Activated CD8-positive, alpha-beta T cell treated with anti-CD3 and anti-CD28 coated beads, Interleukin-2, amount 10 ng/mL, durations not matched to agents 7 days and 5 days (primary cell): ENCODE measurements at places on chromosomes 16 and 17.

GRCh38 chr17:63960006-63960405 lies 12.7 kb downstream of the SCN4A start:
- no peaks in the 10 kb centered on the region for H3K36me3 ChIP-seq
- no peak for DNase-seq
- H3K27ac ChIP-seq: no peak overlapping the region
- H3K4me3 ChIP-seq: no peak overlapping the region
- peaks cover 6% of the 10 kb centered on the region for H3K4me1 ChIP-seq
- H3K27me3 ChIP-seq: no peaks in the 10 kb centered on the region

GRCh38 chr17:19242926-19243325 lies 5.8 kb downstream of the EPN2 start:
- H3K4me1 ChIP-seq: peaks cover 4% of the 10 kb centered on the region
- no peaks in the 10 kb centered on the region for H3K36me3 ChIP-seq
- peaks cover 27% of the 10 kb centered on the region for H3K27me3 ChIP-seq
- H3K27ac ChIP-seq: no peak overlapping the region
- H3K4me3 ChIP-seq: no peak overlapping the region
- no peak for DNase-seq

DNA sequence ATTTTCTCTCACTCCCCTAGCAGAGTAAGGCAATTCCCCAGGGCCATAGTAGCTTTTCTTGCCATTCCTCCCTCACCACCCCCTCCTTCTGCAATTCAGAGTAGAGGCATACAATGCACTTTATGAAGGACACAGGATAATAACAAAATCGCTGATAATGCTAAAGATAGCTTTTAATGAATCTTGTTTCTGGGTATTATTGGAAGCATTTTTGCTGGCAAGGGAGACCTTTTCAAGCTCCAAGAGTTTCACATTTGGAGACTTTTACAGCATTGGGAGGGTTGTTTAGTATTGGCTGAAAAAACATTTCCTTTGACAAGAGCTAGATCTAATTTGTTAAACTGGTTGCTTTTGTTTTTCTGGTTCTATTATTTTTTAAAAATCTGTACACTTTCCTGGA lies 573.0 kb upstream of the C16orf82 start:
- no peak for DNase-seq
- no peaks in the 10 kb centered on the region for H3K36me3 ChIP-seq
- peaks cover 25% of the 10 kb centered on the region for H3K27me3 ChIP-seq
- no peaks in the 10 kb centered on the region for H3K4me1 ChIP-seq
- H3K27ac ChIP-seq: no peak overlapping the region

GRCh38 chr16:24681793-24682192 lies 47.7 kb upstream of the TNRC6A start:
- DNase-seq: no peak
- H3K27me3 ChIP-seq: peaks cover 7% of the 10 kb centered on the region
- no peak overlapping the region for H3K4me3 ChIP-seq
- H3K27ac ChIP-seq: no peak overlapping the region

GRCh38 chr17:65531256-65532100 lies 30.0 kb downstream of the AXIN2 start:
- H3K4me1 ChIP-seq: no peaks in the 10 kb centered on the region
- H3K36me3 ChIP-seq: no peaks in the 10 kb centered on the region
- peak overlapping the region; percentile 47 for H3K27ac ChIP-seq
- DNase-seq: no peak
- no peaks in the 10 kb centered on the region for H3K27me3 ChIP-seq

DNA sequence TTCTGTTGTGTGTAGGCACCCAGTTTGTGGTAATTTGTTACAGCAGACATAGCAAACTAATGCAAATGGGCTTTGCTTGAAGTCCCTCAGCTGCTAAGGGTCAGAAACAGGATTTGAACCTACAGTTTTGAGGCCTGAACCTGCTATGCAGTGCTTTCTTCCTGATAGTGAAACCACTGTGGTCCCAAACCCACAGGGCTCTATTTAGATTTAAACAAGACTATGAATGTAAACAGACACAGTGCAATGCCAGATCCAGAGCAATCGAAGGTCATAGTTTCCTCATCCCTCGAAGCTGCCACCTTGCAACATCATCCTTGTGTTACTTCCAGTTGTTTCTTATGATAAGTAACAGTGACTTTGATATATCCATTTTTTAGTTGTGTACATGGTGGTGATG lies 630.2 kb downstream of the WWOX start:
- no peaks in the 10 kb centered on the region for H3K36me3 ChIP-seq
- DNase-seq: no peak
- no peaks in the 10 kb centered on the region for H3K4me1 ChIP-seq
- no peak overlapping the region for H3K27ac ChIP-seq
- H3K4me3 ChIP-seq: no peak overlapping the region

- DNase-seq: no peak
- H3K27me3 ChIP-seq: peaks cover 30% of the 10 kb centered on the region
- no peak overlapping the region for H3K4me3 ChIP-seq
- H3K36me3 ChIP-seq: no peaks in the 10 kb centered on the region
- H3K27ac ChIP-seq: no peak overlapping the region
Measured at GRCh38 chr16:66419527-66419926, 7.6 kb upstream of the BEAN1 start.

DNA sequence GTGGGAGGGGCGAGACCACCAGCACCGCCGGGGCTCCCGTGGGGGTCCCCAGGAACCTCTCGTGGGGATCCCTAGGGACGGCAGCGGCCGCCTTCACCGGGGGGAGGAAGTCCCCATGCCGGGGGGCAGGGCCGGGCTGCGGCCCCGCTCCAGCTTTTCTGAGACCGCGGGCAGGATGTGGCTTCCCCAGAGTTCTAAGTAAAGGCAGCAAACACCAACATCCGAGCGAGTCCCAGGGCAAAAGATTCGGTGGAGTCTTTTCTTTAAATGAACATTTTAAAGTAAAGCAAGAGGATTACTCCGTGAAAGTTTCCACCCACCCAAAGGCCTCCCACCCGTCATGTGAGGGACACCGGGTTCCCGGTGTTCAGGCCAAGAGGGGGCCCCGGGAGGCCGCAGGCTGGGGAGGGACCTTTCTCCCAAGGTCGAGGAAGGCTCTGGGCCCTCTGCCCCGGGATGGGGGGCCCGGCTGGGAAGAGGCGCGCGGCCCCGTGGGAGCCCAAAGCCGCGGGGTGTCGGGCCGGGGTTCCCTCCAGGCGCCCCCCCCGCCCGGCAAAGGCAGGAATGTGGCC lies 137.2 kb upstream of the RPH3AL start:
- peaks cover 5% of the 10 kb centered on the region for H3K27me3 ChIP-seq
- peak; percentile 90 for DNase-seq
- peak overlapping the region; percentile 94 for H3K27ac ChIP-seq
- H3K36me3 ChIP-seq: peaks cover 8% of the 10 kb centered on the region

DNA sequence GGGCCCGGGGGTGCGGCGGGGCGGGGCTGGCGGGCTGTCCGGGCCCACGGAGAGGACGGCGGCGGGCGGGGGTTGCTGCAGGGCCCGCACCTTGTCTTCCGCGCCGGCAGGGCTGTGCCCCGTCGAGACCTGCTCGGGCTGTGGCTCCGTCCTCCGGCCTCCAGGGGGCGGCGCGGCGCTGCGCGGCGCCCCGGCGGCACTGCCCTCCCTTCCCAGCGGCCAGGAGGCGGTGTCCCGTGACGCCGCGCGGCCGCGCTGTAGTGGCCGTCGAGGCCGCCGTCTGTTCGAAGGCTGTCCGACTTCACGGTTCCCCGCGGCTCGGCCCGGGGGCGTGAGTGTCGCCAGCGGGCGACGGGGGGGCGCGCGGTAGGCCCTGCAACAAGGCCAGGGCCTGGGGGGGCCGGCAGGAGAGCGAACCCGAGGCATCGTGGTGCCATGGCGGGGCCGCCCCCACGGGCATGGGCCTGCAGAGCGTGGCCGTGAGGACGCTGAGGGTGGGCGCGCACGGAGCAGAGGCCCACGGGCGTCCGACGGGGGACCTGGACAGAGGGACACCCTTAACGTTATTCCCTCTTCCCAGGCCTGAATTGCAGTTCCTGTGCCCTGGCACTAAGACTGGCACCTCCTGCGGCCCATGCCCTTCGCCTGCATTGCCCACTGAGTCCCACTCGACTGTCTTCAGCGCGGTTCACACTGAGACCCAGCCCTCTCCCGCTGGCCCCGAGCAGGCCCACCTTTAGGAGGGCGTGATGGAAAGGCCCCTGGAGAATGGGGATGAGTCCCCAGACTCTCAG lies at the start of gene PLEKHG4:
Gene PLEKHG4, plus strand, starts transcription at position 237 of the 794 bp plus-strand sequence. Its CDS starts 513 bp downstream, at position 750.
- peaks cover 10% of the 10 kb centered on the region for H3K36me3 ChIP-seq
- no peaks in the 10 kb centered on the region for H3K27me3 ChIP-seq
- H3K4me1 ChIP-seq: peaks cover 17% of the 10 kb centered on the region

GRCh38 chr17:76013377-76013932 lies 12.8 kb downstream of the CDK3 start:
- no peaks in the 10 kb centered on the region for H3K27me3 ChIP-seq
- no peak overlapping the region for H3K27ac ChIP-seq
- H3K36me3 ChIP-seq: no peaks in the 10 kb centered on the region
- no peak overlapping the region for H3K4me3 ChIP-seq

GRCh38 chr17:60301649-60302048 lies 90.3 kb downstream of the USP32 start:
- peaks cover 18% of the 10 kb centered on the region for H3K4me1 ChIP-seq
- no peak for DNase-seq
- no peaks in the 10 kb centered on the region for H3K27me3 ChIP-seq
- peaks cover 14% of the 10 kb centered on the region for H3K36me3 ChIP-seq
- no peak overlapping the region for H3K27ac ChIP-seq

- no peak for DNase-seq
- no peak overlapping the region for H3K4me3 ChIP-seq
- peaks cover 4% of the 10 kb centered on the region for H3K4me1 ChIP-seq
- no peaks in the 10 kb centered on the region for H3K27me3 ChIP-seq
Measured at GRCh38 chr16:53078765-53079485, 24.1 kb downstream of the CHD9 start.

DNA sequence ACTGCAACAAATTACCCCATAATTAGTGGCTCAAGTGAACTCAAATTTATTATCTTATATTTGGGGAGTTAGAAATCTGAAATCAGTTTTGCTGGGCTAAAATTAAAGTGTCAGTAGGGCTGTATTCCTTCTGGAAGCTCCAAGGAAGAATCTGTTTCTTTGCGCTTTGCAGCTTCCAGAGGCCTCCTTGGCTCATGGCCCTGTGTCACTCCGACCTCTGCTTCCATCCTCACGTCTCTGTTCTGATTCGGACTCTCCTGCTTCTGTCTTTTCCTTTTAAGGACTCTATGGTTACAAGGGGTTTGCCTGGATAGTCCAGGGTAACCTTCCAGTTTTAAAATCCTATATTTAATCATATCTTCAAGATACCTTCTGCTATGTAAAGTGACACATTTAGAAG lies 232.1 kb downstream of the CA10 start:
- no peaks in the 10 kb centered on the region for H3K27me3 ChIP-seq
- H3K27ac ChIP-seq: no peak overlapping the region
- H3K4me1 ChIP-seq: no peaks in the 10 kb centered on the region
- H3K36me3 ChIP-seq: no peaks in the 10 kb centered on the region
- no peak for DNase-seq

GRCh38 chr17:40647624-40648383 lies at the start of gene SMARCE1:
Gene SMARCE1 (minus strand): TSS chr17:40647818. CDS start chr17:40645802, 2,016 bp downstream.
- H3K27ac ChIP-seq: peak within 1 kb of the TSS; percentile 97
- no peaks in the 10 kb centered on the region for H3K27me3 ChIP-seq
- H3K4me1 ChIP-seq: peaks cover 45% of the 10 kb centered on the region
- DNase-seq: peak; percentile 78
- peak within 1 kb of the TSS; percentile 96 for H3K4me3 ChIP-seq
- H3K36me3 ChIP-seq: peaks cover 34% of the 10 kb centered on the region
